AML-193 (cell line): ENCODE measurements at places on chromosomes 2 and 18.

- DNase-seq: no peak
These were observed 327.0 kb upstream of the CDH7 start for GRCh38 chr18:65423776-65424175.

DNA sequence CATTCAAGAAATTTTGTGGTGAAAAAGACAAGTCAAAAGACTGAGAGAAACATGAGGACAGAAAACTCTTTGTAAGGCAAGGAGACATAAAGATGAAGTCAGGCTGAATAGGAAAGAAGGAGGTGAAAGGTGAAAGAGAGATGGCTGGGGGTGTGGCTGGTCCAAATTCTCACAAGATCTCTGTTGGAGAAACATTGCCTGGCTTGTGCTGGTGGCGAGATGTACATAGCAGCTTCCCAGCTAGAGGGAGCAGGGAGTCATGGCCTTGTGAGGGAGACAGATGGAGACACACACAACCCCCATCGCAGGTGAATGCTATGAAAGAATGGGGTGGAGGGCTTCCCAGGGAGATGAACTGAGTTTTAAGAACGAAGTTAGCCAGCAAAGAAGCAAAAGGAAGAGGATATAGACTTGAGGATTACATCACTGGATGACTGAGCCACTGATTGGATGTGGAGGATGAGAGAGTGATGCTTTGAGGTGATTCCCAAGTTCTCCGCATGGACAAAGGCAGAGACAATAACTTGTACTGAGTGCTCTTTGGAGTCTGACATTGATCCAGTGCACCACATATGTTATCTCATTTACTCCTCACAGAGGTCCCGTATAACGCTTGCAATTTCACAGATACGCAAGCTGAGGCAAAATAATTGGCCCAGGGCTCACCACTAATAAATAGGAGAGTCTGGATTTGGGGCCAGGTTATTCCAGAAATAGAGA is 3.7 kb upstream of the EMX1 start:
- no peak for DNase-seq

GRCh38 chr2:69260666-69261065 is 126.4 kb downstream of the GFPT1 start:
- DNase-seq: no peak

DNA sequence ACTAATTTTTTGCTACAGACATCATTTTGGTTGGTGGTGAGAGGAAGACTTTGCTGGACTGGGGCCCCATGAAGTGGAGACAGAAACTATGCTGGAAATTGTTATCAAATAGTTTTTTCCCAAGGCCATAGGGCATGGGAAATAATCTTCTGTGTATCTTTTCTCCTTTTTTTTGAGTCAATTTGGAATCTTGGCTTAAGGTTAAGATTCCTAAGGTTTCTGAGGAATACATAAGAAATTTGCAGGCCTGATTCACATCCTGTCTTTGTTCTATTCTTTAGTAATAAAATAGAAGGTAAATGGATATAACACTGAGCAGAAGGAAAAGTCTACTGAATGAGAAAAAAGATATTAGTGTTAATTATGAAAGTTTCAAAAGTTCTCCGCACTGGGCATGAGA is 16.6 kb downstream of the SMC6 start:
- no peak for DNase-seq

DNA sequence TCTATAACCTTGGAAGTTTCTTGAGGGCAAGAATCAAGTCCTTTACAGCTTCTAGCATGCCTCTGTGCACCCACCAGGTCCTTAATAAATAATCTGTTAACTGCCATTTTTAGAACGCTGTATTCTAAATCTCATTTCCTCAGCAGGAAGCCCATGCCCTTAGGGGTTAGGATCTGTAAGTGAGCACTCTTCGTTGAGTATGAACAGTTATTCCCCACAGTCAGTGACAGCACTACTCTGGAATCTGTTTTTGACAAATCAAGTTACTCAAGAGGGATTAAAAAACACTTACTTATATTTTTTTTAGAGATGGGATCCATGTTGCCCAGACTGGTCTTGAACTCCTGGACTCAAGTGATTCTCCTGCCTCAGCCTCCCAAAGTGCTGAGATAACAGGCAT is 14.6 kb downstream of the PAIP2B start:
- DNase-seq: no peak

GRCh38 chr2:38966678-38967077 is 77.0 kb downstream of the ARHGEF33 start:
- DNase-seq: no peak

- no peak for DNase-seq
These were observed 528.7 kb upstream of the FANCL start for GRCh38 chr2:58769864-58770234.

DNA sequence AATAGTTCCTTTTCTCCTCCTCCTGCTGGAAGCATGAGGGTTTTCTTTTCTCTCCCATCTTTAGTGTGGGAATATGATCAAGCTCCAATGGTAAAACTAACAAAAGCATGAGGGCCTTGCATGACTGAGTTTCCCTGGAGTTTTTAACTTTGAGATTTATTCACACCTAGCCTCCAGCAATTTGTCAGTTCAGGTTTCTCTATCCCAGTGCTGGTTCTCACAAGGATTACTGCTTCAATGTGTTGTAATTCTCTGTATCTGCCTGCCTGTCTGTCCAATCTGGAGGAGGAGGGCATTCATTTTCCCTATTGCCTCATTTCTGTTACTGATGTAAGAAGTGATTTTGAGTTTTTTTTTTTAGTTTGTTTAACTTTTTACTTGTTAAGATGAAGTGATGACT is 57.6 kb upstream of the RPRM start:
- no peak for DNase-seq

- DNase-seq: no peak
These were observed 87.0 kb downstream of the FARSB start for GRCh38 chr2:222568865-222569264.

GRCh38 chr2:28343184-28343942 is 49.3 kb upstream of the FOSL2 start:
- peak; percentile 49 for DNase-seq

DNA sequence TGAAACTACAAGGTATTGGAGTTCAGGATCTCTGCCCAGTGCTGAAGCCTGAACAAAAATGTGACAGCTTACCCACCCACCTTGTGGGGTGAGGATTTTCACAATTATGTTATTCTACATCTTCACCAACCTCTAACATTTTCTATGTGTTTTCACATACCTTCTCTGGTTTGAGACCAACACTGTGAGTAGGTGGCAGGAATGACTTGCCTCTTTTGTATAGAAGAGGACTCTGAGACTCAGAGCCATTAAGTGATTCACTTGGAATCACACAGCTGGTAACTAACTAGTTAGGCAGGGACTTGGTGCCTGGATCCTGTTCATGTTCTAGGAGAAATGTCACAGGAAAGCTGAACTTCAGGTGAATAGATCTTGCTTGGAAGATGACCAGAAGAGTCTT is 14.8 kb upstream of the SRBD1 start:
- no peak for DNase-seq

- DNase-seq: peak; percentile 74
These were observed 17.5 kb upstream of the TMEM163 start for GRCh38 chr2:134736167-134736880.

- no peak for DNase-seq
These were observed 25.4 kb downstream of the ACADL start for GRCh38 chr2:210199854-210200253.

- no peak for DNase-seq
These were observed 6.8 kb downstream of the ESPNL start for GRCh38 chr2:238106698-238107524.

GRCh38 chr2:135258193-135258592 is 206.1 kb downstream of the RAB3GAP1 start:
- no peak for DNase-seq

DNA sequence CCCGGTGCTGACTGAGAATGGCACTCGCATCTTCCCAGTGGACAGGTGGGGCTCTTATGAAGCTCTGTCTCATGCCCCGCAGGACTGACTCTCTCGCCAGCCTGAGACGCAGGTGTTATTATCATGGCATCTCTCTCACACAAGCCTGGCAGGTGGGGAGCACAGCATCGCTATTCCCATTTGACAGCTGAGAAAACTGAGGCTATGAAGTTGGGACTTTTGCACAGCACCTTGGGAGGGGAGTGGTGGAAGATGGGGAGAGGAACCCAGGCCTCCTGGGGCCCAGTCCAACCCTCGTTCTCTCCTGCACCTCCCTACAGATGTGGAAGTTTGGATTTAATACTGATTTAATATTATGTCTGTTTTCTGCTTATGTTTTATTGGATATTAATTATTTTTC is 9.0 kb upstream of the NTSR2 start:
- no peak for DNase-seq

DNA sequence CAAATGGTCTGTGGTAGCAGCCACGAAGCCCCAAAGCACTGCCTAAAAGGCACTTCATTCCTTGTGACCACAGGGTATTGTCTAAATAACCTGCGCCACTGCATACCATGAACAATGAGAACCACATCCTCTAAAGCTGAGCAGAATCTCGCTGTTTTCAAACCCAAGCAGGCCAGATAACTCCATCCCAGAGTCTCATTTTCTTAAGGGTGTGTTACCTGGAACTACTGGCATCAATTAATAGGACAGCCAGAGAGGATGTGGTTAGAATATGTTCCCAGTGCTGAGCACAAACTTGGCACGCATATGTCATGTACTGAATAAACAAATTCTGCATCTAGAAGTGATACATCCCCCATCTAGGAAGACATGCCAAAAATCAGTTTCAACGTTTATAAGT is 13.0 kb downstream of the VPS4B start:
- no peak for DNase-seq

DNA sequence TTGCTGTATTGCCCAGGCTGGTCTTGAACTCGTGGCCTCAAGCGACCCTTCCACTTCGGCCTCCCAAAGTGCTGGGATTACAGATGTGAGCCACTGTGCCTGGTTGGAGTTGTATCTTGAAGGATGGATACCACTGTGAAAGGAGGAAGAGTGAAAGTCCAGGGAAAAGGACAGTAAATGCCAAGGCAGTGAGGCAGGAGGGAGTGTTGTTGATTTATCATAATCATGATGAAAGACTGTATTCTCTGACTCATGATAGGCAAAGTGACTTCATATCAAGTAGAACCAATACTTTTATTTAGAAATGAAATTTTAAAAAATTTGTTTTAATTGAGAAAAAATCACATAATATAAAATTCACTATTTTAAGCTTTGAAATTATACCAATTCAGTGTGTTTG is 162.3 kb downstream of the ARHGAP28 start:
- no peak for DNase-seq

- no peak for DNase-seq
These were observed 7.5 kb downstream of the RAB3GAP1 start for GRCh38 chr2:135059577-135059976.

DNA sequence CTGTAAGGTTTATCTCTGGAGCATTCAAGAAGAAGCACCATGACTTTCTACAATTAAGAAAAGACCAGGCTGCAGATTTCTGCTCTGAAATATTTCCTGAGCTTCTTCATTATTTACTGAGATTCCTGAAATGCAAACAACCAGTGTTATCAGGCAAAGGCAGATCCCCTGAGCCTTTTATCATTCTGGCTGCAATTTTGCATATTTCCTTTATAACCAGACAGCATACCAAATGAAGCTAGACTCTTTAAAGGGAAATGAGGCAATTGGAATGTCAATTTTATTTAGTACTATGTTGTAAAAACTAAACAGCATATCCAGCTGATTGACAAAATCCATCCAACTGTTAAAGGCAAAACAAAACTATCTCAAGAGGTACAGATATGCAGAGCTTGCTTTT is 372.5 kb downstream of the RIT2 start:
- no peak for DNase-seq

DNA sequence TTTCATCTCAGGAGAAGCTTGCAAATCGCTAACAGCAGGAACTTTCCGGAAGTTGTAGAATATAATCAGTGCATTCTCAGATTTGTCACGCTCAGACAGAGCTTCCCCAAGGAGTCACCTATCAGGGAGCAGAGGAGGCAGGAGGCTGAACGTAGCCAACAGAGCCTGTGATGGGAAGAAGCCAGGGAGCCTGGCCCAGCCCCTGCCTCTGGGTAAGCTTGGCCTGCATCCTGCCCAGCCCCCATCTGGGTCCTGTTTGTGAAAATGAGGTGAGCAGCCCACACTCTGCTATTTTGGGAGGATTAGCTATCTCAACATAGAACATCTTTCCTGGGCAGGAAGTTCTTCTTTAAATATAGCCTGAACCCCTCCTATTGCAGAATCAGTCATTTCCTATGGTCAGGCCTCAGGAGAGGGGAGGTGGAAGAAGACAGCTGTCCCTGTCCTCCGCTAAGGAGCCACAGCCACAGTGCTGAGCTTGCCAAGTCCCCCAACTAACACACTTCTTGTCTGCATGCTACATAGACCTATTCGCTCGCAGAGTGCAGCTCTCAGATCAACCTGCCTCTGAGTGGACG is 19.2 kb upstream of the PKDCC start:
- no peak for DNase-seq

GRCh38 chr18:40159141-40160017 is 1795.7 kb upstream of the PIK3C3 start:
- peak; percentile 29 for DNase-seq

DNA sequence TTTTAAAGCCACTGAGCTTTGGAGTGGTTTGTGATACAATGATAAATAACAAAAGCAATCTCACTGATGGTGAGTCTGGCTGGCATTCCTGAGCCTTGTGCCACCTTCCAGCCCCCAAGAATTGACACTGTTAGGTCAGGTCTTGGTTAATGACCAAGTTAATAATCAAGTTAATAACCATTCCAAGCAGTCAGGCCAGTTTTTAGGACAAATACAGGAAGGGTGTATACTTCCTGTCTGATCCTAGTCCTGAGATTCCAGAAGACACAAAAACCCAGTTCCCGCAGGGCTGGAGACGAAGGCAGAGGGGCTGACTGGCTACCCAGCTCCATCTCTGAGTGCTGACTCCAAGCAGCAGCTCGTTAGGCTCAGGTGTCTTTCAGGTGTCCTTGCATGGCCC is 74.6 kb upstream of the LAPTM4A start:
- no peak for DNase-seq

- DNase-seq: no peak
These were observed 131.0 kb downstream of the SETBP1 start for GRCh38 chr18:44811572-44812125.

- no peak for DNase-seq
These were observed 41.5 kb upstream of the MC4R start for GRCh38 chr18:60413944-60414547.

- no peak for DNase-seq
These were observed 109.8 kb upstream of the ALK start for GRCh38 chr2:30031184-30031583.

DNA sequence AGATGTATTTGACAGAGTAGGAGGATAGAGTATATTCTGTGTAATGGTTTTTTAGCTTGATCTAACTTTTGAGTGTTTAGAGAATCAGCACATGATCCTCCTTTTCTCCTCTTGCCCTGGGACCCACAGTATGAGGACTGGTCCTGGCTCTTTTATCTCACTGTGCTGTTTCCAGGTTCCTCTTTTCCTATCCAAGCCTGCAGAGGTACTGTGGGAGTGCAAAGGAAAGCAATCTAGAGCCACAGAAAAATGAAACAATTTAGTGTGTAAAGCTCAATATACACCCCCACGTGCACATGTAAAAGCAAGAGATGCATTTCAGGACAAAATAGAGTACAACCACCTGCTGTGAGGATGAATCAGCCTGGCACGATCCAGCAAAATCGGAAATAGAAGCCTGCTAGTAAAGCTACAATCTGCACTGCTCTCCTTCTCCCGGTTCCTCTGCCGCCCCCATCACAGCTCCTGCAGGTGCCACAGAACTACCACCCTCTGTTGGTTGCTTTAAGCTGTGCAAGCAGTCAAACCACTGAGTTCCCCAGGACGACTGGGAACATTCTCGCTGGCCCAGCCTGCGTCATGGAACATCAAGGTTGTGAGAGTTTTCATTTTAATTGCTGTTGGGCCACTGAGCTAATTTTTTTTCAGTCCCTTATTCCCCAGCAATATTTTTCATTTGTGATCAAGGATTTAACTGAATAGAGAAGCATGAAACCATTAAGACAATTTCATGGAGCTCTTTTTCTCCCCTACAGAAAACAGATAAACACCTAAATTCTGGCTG is 47.8 kb upstream of the MAPRE3 start:
- DNase-seq: peak; percentile 63
